ENCODE measurements at places on chromosomes 4 and X. TPM values are rescaled to one million over a fixed set of nuclear protein-coding genes. Genes with fewer than 3 reads are reported as not detected.

- no peak for DNase-seq
These were observed 57.2 kb downstream of the SCML2 start for GRCh38 chrX:18297251-18297650.

DNA sequence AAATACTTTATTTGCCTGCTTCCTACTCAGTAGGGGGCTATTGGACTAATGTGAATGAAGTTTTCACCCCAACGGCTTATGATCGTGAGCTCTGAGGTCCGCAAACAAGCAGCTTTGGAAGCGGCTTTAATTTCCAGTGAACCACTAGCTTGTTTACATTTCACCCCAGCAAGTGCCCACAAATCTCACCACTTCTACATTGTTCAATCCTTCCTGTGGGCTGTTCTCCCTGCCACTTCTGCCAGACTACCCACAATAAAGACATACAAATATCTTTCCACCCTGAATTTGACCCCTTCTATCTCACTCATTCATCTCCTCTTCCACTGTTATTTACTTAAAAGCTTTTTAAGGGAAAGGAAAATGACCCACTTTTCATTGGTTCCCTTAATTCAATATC is 98.0 kb downstream of the CDS1 start:
- no peak for DNase-seq

GRCh38 chr4:185101354-185101890 is 41.6 kb upstream of the SLC25A4 start:
- DNase-seq, result no peak

DNA sequence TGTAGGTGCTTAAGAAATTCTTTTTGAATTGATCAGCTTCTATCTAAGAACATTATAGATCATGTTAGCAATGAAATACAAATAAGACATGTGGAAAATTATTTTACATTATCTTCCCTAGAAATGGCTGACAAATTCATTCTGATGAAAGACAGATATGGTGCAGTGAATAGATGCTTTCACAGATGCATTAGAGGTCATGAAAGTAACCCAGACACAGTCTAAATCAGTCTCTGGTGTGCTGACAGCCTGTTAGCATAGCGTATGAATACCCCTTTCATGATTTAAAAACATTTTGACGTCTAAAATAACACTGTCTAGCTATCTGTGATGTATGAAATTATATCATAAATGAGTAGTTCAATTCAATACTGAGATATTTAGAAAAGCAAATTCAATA is 180.9 kb downstream of the UNC5C start:
- no peak for DNase-seq

DNA sequence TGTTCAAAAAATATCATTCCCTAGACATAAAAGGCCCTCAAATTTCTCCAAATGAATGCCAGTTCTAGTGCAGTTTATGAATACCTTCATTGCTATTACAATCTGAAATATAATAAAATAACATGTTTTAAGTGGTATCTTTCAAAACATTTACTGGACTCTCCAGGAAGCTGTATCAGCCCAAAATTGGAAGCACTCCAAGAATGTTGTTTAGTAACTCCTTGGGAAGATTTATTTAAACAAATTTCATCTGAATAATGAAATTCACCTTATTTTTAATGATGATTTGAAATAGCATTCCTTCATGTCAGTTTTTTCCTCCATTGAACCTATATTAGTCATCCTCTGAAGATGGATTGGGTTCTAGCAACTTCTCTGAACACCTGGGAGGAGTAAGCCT is 217.2 kb upstream of the PCDH18 start:
- no peak for DNase-seq

- DNase-seq, result no peak
These were observed 126.8 kb upstream of the APOOL start for GRCh38 chrX:84876876-84877275.

Gene SPANXB1
- not detected for polyA plus RNA-seq

Gene REST
- polyA plus RNA-seq, result 47.5 TPM

Data from renal cortex interstitium (tissue), 15 donors.